Pons (tissue), 1 donor: ENCODE measurements at places on chromosomes 6 and 20.

GRCh38 chr6:147226163-147226724 lies 22.0 kb downstream of the STXBP5 start:
- no peak for DNase-seq

DNA sequence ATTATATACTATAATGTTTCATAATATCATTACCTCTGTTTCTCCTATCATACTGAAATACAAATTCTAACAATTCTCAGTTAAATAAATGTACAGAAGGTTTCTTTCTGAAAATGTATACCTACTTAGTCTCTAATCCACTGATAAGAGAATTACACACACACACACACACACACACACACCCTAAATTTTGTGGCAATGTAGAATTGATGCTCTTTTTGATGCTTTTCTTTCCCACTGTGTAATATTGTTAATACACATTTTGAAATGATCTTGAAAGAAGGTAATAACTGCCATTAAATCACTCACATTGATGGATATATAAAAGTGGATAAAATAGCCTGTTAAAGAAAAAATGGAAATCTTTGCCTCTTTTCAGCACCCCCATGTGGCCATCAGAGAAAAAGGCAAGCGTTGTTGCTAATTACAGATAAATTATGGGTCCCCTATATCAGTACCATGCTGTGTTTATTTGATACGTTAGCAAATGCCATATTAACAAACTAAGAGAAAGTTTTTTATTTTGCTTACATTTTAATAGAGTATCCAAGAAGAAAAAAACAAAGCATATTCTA lies 76.6 kb upstream of the VGLL2 start:
- no peak for DNase-seq

DNA sequence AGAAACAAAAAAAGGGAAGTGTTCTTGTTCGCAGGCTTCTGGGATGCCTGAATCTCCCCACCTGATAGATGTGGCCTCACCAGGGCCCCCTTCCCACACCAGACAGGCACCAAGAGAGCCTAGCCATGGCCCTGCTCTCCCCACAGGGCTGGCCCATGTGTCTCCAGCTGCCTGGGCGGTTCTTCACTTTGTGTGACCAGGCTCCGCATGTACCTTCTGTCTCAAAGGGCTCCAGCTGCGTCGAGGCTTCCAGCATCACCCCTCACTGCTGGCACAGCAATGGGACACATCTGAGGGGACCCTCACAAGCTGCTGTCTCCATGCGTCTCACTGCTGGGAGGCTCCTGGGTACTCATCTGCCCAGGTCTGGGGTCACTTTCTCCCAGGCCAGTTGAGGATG lies 362.9 kb downstream of the ZFAND3 start:
- DNase-seq: no peak

DNA sequence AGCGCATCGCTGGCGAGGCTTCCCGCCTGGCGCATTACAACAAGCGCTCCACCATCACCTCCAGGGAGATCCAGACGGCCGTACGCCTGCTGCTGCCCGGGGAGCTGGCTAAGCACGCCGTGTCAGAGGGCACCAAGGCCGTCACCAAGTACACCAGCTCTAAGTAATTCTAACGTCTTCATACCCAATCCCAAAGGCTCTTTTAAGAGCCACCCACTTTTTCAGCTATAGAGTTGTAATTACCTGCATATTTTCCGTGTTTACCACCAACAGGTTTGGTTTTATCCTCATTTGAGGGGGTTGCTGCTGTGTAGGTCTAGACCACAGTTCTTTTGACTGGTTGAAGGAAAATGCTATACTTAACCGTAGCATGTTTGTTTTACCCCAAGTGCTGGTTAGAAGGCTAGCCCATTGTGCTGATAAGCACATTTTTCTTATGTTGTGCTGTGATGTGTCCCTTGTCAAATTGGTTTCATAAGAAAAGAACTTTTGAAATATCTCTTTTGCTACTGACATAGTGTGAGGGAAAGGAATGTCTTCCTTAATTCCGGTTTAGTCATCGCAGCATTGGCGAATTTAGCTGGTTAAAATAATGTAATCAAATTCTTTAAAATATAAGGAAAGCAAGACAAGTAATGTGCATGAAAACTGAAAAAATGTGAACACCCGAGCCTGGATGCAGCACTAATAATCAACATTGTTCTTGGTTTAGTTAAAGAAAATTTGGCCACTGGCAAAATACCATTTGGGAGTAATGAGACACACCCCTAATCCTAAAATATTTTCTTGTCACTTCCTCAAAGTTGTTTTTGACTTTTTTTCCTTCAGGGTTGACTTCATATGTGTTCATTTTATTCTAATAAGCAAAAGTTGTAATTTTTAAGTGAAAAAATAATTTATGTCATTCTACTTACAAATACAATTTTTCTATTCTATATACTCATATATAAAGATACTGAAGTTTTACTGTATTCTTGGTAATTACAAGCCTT lies 112.8 kb downstream of the HFE start:
- DNase-seq: no peak

GRCh38 chr20:8454137-8454712 lies 322.2 kb downstream of the PLCB1 start:
- DNase-seq: no peak

- DNase-seq: no peak
These were observed 359.4 kb downstream of the HDGFL1 start for GRCh38 chr6:22928775-22929174.

- DNase-seq: no peak
These were observed 9.7 kb downstream of the FUCA2 start for GRCh38 chr6:143501851-143502250.

- DNase-seq: no peak
These were observed 263.4 kb upstream of the MAN1A1 start for GRCh38 chr6:119612911-119613381.

DNA sequence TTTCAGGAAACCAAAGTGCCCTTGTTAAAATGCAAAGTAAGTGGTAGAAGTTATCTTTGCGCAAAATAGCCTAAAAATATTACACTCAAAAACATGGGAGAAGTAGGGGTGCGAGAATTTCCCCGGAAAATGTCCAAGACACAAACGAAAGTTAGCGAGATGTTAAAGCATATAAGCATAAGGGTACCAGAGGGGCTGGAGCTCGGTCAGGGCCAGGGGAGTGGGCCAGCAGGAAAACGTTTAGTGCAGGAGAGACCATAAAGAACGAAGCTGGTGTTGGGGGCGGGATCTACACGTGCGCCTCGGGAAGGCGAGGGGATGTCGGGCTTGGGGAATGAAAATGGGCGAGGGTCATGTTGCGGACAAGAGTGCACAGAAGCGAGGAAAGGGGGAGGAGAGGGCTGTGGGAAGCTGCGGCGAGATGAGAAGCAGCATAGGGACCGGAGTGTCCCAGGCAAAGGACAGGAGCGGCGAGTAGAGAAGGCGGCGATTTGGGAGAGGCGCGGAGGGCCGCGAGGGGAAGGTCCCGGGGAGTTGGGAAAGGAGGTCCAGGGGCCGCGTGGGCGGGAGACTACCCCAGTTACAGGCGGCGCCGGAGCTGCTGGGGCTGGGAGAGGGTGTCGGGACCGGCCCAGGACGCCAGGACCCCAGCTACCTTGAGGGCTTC lies 600 bp downstream of the XPO5 start:
- DNase-seq: no peak

DNA sequence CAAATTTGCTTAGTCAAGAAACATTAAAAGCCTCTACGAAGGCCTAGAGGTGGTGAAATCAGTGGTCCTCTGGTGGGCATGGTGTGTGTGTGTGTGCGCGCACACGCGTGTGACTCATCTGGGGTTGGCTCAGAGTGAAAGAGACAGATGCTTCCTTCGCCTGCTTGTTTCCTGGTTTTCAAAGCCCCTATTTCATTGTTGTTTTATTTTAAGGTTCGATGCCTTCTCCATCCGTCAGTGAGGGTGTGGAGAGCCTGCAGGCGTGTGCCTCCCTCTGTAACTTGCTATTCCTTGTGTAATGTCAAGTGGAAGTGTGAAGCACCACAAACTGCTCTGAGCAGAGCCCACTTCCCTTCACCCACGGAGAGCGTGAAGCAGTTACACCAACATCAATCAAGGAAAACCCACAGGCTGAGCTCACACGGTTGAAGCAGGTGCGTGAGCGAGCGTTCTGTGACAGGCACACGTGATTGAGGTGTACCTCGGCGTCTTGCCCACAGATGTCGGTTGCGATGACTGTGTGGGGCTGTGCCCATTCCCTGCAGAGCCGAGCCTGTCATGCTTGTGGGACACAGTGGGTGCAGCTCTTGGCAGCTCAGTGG lies 233.9 kb downstream of the PRL start:
- DNase-seq: peak; percentile 71

- peak; percentile 85 for DNase-seq
These were observed 113.2 kb downstream of the VIP start for GRCh38 chr6:152863618-152864326.

GRCh38 chr6:48176645-48177308 lies 65.8 kb upstream of the PTCHD4 start:
- DNase-seq: no peak

DNA sequence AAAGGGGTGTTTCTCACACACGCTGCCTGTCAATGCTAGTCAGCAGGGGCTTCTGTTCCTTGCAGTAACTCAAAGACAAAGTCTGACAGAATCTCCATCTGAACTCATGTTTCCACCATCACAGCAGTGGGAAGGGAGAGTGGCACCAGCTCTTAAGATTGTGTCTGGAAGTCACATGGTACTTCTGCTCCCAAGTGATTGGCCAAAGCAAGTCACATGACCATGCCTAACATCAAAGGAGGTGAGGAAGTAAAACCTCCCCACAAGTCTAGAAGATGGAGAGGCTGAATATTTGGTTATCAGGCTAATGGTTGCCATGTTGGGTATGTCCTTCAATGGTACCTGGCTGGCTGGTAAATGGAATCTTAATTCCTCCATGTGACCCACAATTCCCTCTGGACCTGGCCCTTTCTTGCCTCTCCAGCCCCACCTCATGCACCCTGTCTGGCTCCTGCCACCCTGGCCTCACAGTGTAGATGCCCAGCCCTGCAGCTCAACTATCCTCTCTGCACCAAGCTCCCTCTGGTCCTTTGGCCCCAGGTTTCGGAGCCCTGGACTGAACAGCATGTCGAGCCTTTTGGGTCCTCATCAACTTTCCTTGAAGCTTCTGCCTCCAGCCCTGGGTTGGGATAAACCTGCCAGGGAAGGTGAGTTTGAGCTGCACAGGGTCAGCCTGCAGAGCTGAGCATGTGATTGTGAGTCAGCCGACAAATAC lies 51.0 kb upstream of the PMEPA1 start:
- DNase-seq: no peak

GRCh38 chr6:155313602-155314091 lies 637 bp downstream of the TFB1M start:
- peak; percentile 12 for DNase-seq

DNA sequence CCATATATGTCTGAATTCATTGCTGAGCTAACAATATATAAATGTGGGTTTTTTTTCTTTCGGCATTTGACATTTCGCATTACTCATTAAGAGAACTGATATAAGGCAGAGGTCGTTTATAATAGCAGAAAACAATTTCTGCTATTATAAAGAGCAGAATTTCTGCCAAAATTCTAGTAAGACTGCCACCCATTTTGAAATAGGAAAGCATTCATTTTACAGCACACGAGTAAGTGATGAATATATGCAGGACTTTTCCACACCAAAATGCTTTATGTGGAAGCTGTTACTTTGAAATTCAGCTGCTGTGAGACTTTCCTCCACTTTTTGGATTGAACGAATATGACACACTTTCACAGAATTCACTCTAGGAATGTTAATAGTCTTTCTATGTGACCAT lies 610.9 kb upstream of the MAN1A1 start:
- no peak for DNase-seq

GRCh38 chr6:68633281-68633971 lies 1.7 kb upstream of the ADGRB3 start:
- DNase-seq: peak; percentile 34

DNA sequence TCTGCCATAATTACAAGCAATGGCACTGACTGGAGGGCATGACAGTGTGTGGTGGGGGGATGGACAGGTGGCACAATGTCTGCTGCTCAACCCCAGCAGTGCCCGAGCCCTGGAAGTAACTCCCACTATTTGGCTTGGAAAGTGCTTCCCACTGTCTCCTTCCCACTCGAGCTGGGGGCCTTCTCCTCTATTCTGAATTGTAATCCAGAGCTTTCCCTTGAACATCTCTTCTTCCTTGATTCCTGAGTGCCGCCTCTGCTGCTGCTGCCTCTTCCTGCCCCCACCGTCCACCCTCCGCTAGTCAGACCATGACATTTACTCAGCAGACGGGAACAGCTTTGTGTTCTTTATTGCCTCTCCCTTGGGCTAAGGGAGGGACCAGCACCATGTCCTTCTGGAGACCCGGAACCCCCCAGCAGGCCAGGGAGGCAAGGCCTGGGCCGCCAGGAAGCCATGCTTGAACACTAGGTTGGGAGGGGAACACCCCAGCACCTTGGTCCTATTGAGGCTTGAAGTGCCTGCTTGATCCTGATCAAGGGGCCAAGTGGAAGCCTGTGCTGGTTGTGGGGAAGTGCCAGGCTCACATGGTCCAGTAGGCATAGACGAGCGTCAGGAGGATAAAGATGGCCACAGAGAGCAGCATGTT lies 17.0 kb downstream of the CCDC167 start:
- DNase-seq: no peak

GRCh38 chr6:136771306-136771705 lies 21.0 kb downstream of the MAP3K5 start:
- DNase-seq: no peak

GRCh38 chr20:2230726-2231488 lies 64.9 kb upstream of the TGM3 start:
- no peak for DNase-seq

- DNase-seq: no peak
These were observed 24.7 kb upstream of the RALGAPA2 start for GRCh38 chr20:20737158-20737557.

DNA sequence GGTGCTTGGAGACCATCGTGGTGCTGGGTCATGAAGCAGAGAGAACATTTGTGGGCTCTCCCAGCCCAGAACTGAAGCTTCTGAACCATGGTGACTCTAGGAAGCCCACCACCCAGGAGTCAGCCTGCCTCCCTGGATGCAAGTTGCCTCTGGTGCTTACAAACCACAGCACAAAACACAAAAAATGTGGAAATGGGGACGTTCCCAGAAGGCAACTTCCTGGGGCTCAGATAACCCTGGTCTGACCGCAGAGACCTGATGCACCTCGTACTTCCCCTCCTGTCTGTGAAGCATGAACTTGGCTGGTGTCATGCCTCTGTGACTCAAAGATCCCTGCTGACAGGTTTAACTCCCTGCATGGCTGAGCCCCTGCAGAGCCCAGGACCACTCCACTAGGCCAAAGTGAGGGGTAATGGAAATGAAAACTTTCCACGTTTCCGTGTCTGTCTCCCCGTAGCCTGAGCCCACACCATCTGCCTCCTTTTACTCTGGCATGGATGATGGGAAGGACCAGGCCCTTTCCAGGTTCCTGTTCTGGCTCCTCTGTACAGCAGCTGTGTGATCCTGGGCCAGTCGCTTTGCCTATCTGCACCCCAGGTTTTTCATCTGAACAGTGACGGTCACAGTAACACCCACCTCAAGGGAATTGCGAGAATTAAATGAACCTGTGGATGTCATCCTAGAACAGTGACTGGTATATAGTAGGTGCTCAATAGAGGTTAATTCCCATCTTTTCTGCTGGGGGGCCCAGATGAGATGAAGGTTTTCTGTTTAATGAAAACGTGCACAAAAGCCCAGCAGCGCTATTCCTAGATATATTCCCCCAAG lies 57.7 kb downstream of the PPP1R16B start:
- DNase-seq: no peak

- DNase-seq: no peak
These were observed 159.6 kb downstream of the TRIM27 start for GRCh38 chr6:28764014-28764723.

- no peak for DNase-seq
These were observed 105.2 kb downstream of the TFAP2A start for GRCh38 chr6:10309457-10310329.

- no peak for DNase-seq
These were observed 22.8 kb downstream of the FAM120B start for GRCh38 chr6:170329321-170329720.
